ENCODE measurements at places on chromosomes 12 and 14.
A peak's percentile ranks its signal among the peaks of the same experiment; 100 is the strongest.

DNA sequence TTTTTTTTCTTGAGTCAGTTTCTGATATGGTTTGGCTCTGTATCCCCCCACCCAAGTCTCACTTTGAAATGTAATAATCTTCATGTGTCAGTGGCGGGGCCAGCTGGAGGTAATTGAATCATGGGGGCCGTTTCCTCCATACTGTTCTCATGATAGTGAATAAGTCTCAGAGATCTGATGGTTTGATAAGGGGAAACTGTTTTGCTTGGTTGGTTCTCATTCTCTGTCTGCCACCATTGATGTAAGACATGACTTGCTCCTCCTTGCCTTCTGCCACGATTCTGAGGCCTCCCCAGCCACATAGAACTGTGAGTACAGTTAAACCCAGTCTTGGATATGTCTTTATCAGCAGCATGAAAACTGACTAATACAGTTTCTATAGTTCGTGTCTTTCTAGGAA is 42.9 kb downstream of the WNK1 start:
- no peak for DNase-seq

- DNase-seq = peak; percentile 48
These were observed 25.6 kb downstream of the RNASE10 start for GRCh38 chr14:20530771-20531571.

- no peak for DNase-seq
These were observed 492 bp upstream of the BTBD6 start for GRCh38 chr14:105247715-105248367.

DNA sequence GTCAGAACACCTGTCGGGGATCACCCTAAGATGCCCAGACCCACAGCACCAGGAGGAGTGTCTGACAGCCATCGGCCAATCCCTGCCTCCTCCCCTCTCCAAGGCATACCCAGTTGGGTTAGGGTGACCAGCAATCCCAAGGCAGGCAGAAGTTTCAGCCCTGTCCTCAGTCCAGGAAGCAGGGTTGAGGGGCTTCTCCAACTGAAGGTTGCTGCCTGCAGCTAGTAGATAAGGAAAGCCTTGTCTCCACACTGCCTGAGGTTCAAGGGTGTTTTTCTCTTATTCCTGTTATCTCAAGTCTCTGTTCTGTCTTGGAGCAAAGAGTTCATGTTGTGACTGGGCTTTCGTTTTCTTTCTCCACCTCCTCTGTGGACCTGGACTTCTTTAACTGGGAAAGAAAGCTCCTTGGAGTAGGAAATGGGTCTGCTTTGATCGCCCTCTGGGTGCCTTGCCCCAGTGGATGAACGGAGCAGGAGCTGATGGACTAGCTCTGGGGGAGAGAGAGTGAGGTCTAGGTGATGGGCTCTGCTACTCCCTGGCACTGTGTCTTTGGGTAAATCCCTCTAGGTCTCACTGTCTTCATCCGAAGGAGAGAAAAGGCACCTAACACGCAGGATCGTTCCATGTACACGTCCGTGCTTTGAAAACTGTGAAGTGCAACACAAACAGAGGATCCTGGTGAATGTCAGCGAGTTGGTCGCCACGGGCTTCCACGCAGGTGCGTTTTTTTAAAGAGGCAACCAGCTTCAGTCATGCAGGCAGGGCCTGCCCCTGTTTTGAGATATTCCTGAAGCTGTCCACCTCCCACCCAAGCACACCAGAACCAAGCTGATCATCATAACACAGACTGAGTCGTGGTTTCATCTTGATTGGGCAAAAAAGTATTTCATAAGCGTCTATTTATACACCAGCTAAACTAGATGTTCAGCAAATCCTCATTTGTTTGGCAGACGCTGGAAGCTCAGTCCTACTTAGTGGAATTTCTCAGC is 52.5 kb upstream of the FOXN3 start:
- no peak for DNase-seq

- no peak for DNase-seq
These were observed 111.8 kb downstream of the KIF26A start for GRCh38 chr14:104250175-104250574.

Data from posterior cingulate gyrus (tissue), 11 donors.